ENCODE measurements at places on chromosomes 2 and 18.

DNA sequence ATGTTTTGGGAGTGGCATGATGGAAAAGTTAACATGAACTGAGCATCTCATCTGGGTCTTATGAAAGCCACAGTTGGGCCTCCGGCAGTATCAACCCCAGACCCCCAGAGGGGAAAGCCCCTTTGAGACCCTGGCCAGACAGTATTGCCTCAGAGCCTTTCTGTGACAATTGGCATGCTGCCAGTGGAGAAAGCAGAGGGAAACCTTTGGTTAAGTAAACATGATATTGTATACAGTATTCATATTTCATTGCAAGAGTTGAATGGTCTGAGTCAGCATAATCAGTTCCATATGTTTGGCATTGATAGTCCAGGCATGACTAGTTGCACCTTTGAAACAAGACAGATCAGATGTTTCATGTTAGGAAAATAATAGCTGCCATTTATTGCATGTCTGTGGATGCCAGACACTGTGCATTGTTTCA is 20.0 kb downstream of the MERTK start:
- no peak for DNase-seq

GRCh38 chr18:3615374-3615985 is 165.5 kb downstream of the TGIF1 start:
- no peak for DNase-seq

DNA sequence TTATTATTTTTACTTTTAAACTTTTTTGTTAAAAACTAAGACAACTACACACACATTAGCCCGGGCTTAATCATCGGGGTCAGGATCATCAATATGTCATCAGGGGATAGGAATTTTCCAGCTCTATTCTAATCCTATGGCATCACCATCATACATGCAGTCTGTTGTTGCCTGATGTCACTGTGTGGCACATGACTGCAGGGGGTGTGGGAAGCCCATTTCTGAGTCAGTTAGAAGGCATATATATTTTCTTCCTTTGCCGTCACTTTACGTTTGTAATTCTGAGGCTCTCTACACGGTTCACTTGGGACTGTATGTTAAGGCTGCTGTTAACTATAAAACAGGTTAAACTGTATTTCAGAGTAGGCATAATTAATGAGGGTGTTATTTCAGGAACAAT is 144.4 kb upstream of the ITGA6 start:
- DNase-seq, result no peak

DNA sequence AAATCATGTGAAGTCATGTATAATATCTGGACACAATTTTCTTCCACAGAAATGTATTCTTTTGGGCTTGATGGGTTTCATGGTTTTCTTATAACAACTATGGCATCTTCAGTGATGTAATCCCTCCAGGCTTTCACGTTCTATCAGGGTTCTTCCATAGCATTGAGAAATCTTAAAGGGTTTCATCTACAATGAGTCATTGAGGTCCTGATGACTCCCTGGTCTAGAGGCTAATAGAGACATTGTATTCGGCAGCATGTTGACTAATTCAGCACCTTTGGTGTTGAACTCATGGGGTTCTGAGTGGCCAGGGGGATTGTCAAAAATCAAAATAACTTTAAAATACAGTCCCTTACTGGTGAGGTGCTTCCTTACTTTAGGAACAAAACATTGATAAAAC is 614.0 kb upstream of the CRIM1 start:
- no peak for DNase-seq

GRCh38 chr18:45849529-45849928 is 24.1 kb downstream of the SIGLEC15 start:
- DNase-seq, result no peak

DNA sequence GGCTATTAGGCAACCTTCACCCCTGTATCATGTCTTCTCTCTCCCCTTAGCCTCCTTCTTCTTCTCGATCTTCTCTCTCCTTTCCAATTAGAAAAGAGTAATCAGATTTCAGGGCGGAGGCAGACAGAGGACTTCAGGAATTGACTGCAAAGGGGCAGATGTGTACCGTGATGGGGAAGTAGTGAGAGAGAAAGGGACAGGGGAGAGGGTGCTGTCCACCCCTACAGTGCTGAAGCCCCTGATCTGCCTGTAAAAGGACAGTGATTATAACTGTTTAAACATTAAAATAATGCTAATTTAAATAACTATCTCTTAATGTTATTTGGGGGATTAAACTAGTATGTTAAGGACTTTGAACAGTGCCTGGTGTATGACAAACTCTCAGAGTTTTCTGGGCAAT is 178.5 kb downstream of the ACTR3 start:
- no peak for DNase-seq

DNA sequence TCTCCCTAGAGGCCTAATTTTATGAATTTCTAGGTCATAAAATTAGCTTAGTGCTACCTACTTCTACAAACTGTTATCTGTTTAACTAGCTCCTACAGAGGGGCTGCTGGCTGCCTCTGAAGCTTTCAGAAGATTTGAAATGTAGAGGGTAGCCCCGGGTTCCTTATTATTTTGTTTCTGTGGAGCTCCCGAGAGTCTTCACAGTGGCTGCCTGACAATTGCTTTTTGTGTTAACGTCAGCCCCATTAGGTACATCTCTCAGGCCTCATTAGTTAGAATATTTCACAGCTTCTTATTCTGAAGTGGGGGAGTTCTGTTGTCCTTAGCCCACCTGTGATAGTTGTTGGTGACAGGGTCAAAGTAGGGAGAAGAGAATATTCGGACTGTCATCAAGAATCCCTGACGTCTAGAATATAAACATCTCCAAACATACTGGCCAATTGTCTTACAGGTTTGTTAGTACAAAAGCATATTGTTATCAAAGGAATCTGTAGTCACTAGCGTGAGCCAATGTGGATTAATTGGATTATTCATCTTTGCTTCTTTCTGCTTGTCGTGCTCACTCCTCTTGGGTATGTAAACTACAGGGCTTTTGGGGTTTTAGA is 77.5 kb downstream of the DIS3L2 start:
- no peak for DNase-seq

DNA sequence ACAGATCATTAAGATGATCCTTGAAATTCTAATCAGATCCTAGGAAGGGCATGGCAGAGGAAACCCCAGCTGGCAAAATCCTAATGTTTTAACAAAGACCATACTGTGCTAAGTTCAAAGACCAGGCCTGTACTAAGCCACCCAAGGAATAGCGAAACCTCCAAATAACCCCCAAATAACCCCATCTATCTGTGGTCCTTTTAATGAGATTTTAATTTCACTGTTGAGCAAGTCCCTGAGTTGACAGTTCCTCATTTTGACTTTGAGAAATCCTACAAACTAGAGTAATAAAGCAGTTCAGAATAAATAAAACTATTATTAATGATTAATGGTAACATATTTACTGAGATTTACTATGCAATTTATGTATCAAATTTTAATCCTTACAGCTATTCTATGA is 259.8 kb downstream of the STK39 start:
- DNase-seq, result no peak

- DNase-seq, result no peak
Observed at GRCh38 chr18:70135604-70136003, 69.9 kb downstream of the RTTN start.

- DNase-seq, result no peak
Observed at GRCh38 chr2:121390082-121390692, 105.2 kb upstream of the TFCP2L1 start.

GRCh38 chr2:98356729-98357128 is 10.5 kb downstream of the CNGA3 start:
- no peak for DNase-seq

DNA sequence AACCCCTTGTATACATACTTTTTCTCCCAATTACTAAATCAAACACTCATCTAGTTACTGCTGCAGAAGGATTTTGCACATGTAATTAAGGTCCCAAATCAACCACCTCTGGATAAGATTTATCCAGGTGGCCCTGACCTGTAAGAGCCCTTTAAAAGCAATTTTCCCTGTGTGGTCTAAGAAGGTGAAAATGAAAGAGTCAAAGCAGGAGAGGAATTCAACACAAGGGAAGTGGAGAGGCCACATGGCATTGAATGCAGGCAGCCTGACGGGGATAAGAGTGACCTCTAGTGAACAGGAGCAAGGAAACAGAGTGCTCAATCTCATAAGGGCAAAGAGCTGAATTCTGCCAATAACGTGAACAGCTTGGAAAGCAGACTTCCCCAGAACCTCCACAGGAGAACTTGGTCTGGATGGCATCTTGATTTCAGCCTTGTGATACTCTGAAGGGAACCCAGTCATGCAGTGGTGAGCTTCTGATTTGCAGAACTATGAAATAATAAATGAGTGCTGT is 27.2 kb downstream of the PPP3R1 start:
- DNase-seq, result no peak

DNA sequence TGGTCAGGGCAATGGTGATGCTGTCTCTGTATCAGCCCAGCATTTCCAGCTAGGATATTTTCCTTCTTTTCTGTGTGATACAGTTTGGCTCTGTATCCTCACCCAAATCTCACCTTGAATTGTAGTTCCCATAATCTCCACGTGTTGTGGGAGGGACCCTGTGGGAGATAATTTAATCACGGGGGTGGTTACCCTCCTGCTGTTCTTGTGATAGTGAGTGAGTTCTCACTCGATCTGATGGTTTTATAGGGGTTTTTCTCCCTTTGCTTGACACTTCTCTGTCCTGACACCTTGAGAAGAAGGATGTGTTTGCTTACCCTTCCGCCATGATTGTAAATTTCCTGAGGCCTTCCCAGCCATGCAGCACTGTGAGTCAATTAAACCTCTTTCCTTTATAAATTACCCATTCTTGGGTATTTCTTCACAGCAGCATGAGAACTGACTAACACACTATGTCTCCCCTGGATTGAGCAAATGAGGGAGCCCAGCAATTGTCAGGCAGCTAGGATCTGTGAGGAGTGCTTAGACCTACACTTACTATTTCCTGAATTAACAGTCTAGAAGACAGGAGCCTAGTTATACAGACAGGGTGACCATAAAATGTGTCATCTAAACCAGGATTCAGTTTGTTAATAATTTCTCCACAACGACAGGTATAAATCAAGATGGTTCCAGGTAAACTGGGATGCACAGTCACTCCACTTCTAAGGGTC is 6.0 kb downstream of the SCN2A start:
- no peak for DNase-seq

DNA sequence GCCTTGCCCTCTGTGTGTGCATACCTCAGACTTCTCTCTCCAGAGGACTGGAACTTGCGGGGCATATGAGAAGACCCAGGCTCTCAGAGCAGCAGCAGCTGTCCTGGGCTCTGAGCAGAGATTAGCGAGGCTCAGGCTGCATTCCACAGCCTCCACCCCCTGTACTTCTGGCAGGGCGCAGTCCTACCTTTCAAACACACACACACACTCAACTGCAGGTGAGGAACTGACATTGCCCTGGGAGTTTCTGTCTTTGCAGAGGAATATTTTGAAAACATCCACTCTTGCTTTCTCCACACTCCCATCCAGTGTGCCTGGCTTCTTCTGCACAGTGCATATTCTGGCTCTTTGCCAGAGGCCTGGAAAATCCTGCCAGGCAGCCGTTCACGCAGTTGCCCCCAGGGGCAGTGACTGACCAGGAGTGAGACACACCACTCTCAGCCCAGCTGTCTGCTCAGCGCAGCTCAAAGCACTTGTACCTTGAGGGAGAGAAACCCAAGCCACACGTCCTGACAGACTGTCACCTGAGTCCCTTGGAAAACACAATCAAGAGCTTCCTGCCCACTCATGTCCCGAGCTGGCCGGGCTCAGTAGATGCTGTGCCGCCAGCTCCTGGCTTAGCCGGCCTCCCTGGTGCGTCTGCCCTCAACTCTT is 460.8 kb downstream of the RNF144A start:
- no peak for DNase-seq

GRCh38 chr18:44325903-44326635 is 354.6 kb upstream of the SETBP1 start:
- no peak for DNase-seq

GRCh38 chr2:120531365-120531764 is 185.4 kb downstream of the INHBB start:
- DNase-seq, result no peak

DNA sequence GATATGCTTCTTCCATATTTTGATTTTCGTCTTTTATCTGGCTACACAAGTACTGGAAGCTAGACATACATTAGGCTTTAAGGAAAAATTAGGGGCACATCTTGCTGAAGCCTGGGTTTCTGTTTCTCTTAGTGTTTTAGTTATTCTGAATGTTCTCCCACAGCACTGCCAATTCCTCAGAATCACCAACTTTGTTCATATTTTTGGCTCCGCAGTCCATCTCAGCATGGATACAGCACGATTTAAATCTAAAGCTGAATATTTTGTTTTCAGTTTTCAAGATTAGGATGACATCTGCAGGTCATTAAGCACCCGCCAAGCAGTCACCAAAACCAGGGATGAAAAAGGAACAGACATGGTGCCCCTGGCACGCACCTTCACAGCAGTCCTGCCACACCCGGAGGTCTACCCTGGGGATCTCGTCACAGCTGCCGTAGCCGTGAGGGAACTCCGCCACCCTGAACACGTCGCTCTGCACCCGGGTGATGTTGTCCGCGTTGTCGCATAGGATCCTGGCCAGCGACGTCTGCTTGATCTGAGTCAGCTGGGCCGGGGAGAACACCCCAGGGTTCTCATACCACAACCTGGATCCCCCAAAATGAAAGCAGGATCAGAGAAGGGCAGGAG is 101.2 kb downstream of the PXDN start:
- DNase-seq, result no peak

DNA sequence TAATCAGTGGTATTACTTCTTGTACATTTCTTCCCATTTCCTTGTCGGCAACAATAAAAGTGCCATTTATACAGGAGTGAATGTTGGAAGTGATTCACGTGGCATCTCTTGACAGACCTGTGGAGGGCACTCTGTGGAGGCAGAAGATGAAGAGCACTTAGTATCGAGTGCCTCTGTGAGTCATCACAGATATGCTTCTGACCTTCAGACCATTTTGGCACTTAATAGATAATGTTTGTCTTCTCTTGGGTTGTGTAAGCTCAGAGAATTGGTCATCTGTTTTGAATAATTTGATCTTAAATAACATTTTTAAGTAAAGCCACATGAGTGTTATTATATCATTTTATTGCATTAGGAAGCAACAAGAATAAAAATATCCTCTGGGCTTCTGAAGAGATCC is 305.5 kb downstream of the PTPRM start:
- no peak for DNase-seq

- DNase-seq, result no peak
Observed at GRCh38 chr2:239964399-239965185, 60.5 kb downstream of the NDUFA10 start.

GRCh38 chr2:151609705-151610104 is 124.6 kb downstream of the NEB start:
- DNase-seq, result no peak

DNA sequence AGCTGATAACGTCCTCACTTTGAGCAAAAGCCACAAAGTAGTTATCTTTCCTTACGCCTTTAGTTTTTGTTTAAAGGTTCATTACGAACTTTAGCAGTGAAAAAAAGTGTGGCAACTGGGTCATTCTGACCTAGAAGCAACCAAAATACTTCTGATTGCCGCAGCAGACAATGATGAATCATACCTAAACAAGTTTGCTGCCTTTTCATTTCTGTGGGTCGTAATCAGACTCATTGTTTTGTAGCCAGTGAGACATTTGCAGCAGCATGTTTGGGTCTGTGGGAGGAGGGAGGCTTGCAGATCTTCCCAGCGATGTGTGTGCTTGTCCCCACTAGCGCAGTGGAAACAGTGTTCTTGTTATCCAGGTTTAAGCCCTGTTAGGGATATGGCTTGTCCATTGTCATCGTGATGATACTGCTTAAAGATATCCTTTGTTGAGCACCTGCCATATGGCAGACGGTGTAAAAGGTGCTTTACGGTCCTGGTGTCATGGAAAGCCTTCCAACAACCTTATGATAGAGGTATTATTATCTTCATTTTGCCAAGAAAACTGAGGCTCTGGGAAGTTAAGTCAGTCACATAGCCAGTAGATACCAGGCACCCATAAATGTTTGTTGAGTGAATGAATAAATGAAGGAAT is 1.3 kb upstream of the GREB1 start:
- DNase-seq, result no peak

All from activated CD4-positive, alpha-beta T cell treated with anti-CD3 and anti-CD28 coated beads, Interleukin-2, amount 50 U/mL, for 24 hours (primary cell).